Jurkat, Clone E6-1 (cell line): ENCODE measurements at places on chromosomes 1 and 21.

GRCh38 chr1:85230305-85230977, 29.0 kb downstream of the C1orf52 start:
- DNase-seq = peak; percentile 32

GRCh38 chr1:13543451-13544220, 29.8 kb upstream of the LRRC38 start:
- DNase-seq = no peak

DNA sequence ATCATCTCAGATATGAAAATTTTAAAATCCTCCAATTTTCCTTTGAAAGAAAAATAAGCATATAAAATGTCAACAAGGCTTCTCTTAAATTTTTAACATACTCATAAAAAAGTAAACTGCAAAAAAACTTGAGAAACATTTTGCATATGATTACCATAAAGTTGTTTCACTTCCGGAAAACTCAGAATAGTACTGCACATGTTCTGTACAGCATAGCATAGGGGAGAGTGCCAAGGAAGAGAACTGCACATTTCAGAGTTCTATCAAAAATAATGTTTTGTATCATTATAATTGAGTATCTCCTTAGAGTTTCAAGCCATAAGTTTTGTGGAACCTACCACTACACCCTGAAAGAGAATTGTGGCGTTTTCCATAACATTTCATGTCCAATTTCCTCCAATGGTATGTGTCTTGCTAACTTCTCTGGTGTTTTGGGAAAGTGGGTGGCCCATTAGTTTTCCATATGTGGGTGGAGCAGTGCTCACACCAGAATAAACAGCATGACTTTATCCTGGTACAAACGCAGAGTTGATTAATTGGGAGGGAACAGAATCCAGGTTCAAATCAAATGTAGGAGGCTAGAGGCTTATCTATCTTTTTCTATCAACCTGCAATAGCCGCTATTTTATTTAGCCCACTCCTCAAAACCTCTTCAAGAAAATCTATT, 430.9 kb downstream of the LMO4 start:
- no peak for DNase-seq

DNA sequence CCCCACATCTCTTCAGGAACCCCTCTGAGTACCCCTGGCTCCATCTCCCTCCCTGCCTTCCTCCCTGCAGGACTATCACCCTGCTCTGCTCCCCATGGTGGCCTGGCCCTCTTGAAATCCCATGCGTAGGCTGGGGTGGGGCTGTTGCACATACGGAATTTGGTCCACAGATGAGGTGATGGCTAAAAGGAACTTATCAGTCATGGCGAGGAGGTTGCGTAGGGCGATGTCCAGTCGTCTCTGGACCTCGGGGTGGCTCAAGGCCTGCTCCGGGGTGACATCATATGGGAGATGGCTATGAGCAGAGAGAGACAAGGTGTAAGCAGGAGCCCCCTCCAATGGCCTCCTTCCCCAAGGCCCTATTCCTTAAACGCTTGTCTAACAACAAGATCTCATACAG, 35.3 kb downstream of the IQGAP3 start:
- DNase-seq = no peak

GRCh38 chr1:156889802-156890580, 3.5 kb upstream of the PEAR1 start:
- peak; percentile 23 for DNase-seq

GRCh38 chr21:45236481-45236880, 51.2 kb downstream of the POFUT2 start:
- no peak for DNase-seq

DNA sequence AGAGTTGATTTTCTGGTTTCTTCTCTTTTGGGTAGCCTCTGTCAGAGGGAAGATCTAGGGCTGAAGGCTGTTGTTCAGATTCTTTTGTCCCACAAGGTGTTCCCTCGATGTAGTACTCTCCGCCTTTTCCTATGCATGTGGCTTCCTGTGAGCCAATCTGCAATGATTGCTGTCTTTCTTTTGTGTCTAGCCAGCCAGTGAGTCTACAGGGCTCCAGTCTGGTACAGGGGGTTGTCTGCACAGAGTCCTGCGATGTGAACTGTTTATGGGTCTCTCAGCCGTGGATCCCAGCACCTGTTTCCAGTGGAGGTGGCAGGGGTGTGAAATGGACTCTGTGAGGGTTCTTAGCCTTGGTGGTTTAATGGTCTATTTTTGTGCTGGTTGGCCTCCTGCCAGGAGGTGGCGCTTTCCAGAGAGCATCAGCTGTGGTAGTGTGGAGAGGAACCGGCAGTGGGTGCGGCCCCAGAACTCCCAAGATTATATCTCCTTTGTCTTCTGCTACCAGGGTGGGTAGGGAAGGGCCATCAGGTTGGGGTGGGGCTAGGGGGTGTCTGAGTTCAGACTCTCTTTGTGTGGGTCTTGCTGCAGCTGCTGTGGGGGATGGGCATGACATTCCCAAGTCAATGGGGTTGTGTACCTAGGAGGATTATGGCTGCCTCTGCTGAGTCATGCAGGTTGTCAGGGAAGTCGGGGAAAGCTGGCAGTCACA, 81.3 kb upstream of the C21orf91 start:
- DNase-seq = no peak

DNA sequence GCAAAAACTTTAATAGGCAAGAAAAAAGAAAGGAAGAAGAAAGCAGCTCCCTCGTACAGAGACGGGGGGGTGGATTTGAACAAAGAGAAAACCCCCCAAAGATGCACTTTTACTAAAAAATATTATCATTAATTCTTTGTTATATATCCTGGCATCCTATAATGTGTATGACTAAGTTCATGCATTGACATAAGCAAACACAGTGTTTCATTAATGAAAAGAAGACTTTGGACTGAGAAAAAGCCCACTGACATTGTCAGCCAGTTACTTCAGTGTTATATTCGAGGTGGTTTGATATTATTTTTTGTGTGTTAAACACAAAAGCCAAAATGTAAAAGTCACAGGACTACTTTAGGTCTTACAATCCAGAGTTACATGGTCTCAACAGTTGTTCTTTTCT, 110.1 kb upstream of the DPYD start:
- no peak for DNase-seq

DNA sequence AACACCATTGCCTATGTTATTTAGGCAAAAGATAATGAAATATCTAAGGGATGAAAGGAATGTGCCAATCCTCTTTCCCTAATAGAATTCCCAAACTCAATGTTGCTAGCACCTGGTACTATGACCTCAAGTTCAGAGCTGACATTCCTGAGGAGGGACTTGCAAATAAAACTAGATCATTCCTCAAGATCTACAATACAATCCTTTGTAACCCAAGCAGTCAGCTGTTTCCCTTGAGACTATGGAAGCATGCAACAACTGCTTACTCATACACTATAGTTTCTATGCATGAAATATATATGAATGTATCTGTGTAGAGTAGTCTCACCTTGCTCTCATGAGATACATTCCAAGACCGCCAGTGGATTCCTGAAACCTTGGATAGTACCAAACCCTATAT, 65.0 kb downstream of the ABL2 start:
- no peak for DNase-seq

GRCh38 chr1:203486618-203487370, 7.2 kb upstream of the OPTC start:
- no peak for DNase-seq

- DNase-seq = no peak
These were observed 14.3 kb upstream of the SKI start for GRCh38 chr1:2213576-2214505.

GRCh38 chr1:159406821-159407220, 25.2 kb upstream of the OR10J4 start:
- no peak for DNase-seq

GRCh38 chr1:230125640-230126528, 58.8 kb downstream of the GALNT2 start:
- no peak for DNase-seq

GRCh38 chr1:180168786-180169639, 14.3 kb downstream of the QSOX1 start:
- DNase-seq = no peak

DNA sequence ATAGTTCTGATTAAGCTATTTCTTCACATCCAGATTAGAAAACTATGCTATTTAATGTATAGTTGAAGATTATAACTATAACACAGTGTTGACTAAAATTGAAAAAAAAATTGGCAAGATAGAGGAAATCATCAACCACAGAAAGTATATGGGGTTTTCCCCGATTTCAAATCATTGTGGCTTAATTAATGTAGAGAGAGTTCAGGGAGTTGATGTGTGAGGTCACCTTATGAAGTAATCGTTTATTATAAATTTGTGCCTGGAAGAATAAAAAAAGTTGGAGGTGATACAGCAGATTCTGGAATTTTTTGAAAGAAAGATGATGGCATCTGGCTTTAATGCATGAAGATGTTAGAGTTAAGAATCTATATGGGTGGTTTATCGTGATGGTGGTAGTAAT, 84.3 kb downstream of the PTGS2 start:
- no peak for DNase-seq

- peak; percentile 35 for DNase-seq
These were observed 80.7 kb upstream of the TNR start for GRCh38 chr1:175824079-175824478.

DNA sequence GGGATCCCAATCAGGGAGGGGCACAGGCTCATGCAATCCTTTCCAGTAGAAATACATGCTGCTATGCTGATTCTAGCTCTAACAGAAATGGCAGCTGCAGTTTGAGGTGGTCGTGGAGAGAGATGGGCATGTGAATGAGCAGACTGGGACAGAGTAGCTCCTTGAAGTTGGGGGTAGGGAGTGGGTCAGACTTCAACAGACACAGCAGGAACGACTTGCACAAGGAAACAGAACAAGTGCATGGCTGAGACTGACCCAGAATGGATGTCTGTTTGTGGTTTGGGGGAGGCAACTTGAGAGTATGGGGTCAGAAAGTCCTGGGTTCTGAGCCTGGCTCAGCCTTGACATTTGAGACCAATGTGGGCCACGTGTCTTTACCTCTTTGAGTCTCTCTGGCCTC, 25.1 kb upstream of the TRABD2B start:
- DNase-seq = no peak

GRCh38 chr1:35714921-35715567, 3.6 kb downstream of the C1orf216 start:
- DNase-seq = no peak

- no peak for DNase-seq
These were observed 54.5 kb downstream of the C8B start for GRCh38 chr1:56911098-56911938.

GRCh38 chr21:38830671-38831525, 25.2 kb downstream of the ETS2 start:
- DNase-seq = no peak

DNA sequence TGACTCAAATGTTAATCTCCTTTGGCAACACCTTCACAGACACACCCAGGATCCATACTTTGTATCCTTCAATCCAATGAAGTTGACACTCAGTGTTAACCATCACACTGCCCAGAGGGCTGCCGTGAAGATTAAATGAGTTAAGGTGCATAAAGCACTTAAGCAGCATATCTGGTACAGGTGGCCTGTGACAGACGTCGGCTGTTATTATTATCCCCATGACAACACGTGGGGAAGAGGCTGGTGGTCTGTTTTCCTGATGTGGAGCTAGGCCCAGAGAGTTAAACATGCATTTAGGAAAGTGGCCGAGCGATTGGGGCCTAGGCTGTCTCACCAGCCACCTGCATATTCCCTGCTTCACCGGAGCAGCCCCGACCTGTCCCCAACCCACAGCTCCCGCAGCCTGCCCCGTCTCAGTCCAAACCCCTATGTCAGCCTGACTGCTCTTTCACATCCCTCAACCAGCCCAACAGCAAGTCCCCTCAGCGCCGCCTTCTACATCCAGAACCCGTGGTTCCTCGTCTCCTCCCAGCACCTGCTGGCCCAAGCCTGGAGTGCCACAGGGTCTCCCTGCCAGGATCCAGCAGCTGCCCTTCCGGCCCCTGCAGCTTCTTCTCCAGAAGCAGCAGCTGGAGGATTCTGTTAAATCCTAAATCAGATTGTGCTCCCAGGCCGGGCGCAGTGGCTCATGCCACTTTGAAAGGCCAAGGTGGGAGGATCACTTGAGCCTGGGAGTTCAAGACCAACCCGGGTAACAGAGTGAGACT, 77.9 kb downstream of the FBXO2 start:
- DNase-seq = no peak

DNA sequence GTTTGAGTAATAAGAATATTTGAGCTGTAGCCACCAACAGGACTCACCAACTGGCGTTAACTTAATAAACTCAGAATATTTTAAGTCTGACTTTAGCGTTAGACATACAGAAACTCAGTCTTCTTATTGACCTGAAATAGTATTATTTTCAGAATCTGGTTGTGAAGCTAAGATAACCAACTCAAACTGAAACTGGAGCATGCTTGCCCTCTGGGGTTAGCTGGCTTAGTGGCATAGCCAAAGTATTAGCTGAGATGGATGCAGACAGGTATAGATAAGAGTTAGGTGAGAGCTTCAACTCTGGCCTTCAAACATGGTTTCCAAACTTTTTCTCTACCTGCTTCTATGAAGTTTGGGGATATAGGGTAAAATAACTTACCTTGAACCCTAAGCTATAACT, 40.5 kb downstream of the AMY1C start:
- no peak for DNase-seq

DNA sequence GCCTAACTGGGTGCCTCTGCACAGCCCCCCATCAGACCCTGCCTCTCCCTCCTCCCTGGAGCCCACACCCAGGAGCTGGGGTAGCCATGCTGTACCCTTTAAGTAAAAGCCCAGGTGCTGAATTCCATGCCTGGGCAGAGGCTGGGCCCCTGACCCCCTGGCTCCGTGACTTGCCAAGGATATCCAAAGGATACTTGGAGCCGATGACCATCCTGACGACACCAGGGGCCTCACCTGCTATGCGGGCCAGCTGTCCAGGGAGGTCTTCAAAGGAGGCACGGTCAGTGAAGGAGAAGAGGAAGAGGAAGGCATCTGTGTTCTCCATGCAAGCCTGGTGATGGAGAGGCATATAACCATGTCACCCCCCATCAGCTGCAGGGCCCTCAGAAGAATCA, 4.7 kb downstream of the CPLANE2 start:
- DNase-seq = no peak

GRCh38 chr1:226529891-226530290, 18.7 kb upstream of the STUM start:
- DNase-seq = no peak

GRCh38 chr1:43402089-43402865, 12.6 kb downstream of the SZT2 start:
- DNase-seq = no peak
